ENCODE measurements at places on chromosomes 5 and 9.

DNA sequence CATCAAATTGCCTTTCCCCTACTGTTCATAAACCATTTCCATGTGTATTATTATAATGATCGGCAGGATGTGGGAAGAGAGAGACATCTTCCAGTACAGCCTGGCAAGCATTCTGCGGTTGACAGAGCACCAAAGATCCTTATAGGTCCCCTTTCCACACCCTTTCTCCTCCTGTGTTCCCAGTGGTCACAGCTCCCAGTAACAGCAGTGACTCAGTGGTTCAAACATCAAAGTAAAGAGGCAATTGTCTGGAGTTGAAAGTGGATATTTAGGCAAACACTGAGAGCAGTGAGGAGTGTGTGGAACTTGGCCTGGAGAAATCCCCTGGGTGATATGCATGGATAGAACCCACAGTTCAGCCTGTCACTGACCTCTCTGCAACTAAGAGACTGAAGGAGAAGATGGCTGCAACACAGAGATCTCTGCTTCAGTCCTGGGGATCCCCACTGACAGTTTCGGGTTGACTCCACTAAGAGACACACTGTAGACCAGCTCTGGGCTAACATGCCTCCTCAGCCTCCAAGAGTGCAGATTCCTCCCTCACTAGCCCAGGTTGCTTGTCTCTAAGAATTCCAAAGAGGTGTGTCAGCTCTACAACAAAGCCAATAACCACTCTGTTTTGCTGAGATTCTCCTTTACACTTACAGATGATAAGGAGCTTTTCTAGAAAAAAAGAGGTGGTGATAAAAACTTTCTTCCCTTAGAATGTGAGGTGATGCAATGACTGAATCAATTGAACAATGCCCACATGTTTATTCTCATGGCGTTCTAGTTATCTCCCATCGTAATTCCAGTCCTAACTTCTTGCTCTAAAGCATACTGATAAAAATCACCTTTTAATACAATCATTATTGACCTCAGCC, 94.4 kb upstream of the IL6ST start:
- no peak for DNase-seq

- DNase-seq, result no peak
Observed at GRCh38 chr9:109497226-109498153, 617 bp downstream of the PTPN3 start.

GRCh38 chr5:107295914-107296313, 374.8 kb downstream of the EFNA5 start:
- no peak for DNase-seq

DNA sequence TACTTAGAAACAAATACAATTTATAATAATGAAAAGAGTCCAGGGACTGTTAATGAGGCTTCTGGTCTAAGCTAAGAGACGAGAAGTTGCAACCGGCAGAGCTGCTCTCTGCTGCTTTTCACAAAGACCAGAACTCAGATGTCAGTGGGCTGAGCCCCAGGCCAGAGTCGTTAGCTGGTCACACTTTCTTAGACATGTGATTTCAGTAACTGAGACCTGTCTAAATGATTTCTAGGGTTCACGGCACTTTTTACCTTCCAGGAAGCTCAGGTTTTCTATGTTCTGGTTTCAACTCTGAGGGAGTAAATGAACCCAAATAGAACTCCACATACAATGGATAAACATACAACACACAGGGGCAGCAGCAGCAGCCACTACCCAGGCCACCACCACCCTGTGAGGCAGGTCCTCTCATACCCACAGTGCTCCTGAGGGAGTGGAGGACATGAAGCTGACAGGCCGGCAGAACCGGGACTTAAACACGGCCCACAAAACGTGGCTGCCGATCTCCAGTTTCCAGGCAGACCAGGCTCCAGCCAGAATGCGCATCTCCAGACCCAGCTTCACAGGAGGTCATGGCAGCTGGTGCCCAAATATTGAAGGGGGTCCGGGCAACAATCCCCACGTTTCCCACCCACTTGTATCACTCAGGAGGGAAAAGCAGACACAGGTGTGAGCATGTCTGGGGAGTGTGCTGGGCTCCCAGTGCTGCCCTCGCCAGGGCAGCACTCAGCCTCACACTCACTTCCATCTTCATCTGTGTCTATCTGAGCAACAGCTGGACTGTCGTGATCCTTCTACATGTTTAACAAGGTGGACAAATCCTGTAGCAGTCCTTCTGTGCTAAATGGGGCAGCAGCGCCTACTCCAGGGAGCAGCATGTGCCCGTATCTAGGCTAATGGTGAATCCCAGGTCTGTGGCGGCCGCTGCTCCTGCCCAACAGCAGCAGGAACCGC, 38.8 kb downstream of the IARS1 start:
- DNase-seq, result no peak

DNA sequence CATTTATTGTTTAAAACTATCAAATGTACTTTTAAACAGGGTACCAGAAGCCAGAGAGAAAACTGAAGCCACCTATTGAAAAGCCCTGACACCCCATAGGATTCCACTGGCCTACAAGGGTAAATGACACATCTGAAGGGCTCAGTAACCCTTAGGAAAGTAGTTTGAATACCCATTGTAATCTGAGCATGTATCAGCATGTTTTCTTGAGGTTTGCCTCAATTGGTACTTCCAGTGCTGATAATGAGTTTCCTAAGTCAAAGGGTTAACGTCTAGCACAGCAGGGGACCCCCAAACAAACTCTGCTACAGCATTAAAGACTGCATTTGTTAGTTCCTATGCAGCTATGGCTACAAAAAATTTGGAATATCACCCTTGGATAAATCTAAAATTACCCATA, 657.1 kb downstream of the NR2F1-AS1 start:
- no peak for DNase-seq

DNA sequence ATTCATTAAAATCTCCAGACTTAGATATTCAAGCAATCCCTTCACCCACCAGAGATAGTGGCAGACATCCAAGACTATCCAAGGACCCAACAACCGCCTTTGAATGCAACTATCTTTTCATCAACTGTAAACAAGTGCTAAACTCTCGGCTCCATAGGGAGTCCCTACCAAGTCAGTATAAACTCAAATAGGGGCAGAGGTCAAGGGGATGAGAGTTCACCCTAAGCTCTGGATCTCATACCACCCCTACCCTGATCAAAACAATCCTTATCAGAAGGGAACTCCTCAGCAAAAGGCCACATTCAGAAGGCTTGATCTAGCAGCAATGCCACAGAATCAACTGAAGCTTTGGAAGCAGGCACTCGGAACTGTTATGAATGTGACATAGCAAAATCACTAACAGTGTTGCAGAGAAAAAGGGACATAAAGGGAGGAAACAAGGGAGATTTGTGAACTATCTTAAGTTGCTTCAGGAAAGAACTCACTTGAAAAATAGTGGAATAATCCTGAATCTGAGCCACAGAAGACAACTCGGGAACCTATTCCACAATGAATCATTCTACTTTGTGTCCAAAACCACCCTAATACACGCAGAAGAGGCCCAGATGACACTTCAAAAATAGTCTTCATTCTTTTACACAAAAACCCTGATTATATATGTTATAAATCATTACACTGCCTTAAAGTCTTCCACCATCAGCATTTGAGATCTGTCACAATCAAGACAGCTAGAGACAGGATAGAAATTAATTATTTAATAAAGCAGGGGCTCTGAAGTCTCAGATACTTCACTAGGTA, 49.8 kb downstream of the NR6A1 start:
- no peak for DNase-seq

GRCh38 chr5:141735823-141736222, 53.8 kb upstream of the ARAP3 start:
- no peak for DNase-seq

DNA sequence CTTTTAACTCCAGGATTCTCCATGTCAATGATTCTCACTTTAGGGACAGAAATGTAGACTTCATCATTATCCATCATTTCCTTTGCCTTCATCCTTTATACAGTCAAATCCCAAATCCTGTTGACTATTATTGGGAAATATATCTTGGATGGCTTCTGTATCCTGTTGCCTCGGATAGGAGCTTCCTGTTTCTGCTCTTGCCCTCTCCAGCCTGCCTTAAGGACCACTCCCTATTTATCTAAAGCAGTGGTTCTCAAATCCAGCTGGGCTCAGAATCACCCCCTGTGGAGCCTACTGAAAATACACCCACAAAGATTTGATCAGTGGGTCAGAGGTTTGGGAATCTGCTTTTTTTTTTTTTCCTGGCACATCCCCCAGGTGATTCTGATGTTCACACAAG, 8.5 kb downstream of the AFAP1L1 start:
- no peak for DNase-seq

DNA sequence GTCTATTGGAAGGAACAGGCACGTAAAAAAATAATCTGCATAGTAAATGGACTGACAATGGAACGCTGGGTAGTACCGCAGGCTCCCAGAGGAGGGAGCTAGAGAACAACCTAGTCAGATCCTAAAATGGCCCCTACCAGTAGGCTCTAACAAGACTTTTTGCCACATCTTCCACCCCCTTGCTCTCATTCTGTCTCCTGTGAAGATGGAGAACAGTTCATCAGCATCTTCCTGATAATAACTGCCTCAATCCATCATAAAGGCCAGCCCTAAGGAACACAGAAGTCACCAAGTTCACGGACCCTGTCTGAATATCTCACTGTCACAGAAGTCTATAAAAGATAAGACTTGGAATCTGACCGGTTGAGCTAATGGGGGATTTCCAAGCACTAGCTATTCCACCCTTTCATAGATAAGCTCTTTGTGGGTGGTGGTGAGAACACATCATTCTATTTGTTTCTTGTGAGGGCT, 133.4 kb downstream of the SLC1A3 start:
- DNase-seq, result peak; percentile 75

- DNase-seq, result no peak
Observed at GRCh38 chr5:30523061-30523460, 670.4 kb upstream of the CDH6 start.

DNA sequence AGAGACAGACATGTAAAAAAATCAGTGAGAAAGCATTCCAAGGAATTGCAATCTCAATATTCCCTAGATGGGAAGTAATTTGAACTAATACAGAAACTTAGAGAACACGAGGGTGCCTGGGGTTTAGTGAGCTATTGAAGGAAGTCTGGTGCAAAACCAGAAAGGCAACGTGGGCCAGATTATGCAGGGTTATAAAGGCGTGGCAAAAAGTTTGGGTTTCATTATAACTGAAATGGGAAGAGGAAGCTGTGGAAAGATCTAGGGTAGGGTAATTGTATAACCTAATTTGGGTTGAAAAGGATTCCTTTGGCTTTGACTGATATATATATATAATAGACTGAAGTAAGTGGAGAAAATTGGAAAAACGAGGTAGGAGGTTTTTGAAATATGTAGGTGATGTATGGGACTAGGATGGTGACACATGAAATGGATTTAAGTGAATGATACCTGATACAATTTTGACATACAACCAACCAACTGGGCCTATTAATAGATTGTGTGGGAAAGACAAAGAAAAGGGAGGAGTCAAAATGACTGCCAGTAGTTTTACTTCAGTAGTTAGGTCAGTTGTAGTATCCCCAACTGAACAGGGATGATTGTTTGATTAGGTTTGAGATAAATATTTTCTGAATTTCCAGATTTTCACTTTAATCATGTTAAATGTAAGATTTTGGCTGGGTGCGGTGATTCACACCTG, 65.3 kb downstream of the FAM174A start:
- DNase-seq, result no peak

DNA sequence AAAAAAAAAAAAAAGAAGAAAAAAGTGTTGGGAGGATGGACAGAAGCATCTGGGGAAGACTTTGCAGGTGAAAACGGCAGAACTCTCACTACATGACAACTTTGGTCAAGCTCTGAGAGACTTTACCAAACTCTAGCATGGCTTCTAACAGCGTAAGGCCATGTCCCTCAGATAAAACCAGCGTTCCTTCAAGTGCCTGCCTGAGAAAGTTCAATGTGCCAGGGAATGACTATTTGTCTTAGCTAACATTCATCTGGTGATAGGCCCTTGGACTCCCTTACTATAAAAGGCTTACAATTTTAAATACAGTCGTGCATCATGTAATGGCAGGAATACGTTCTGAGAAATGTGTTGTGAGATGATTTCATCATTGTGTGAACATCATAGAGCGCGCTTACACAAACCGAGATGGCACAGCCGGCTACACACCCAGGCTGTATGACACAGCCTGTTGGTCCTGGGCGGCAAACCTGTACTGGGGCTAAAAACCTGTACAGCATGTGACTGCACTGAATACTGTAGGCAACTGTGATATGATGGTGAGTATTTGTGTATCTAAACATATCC, 14.9 kb upstream of the ZFP62 start:
- no peak for DNase-seq

DNA sequence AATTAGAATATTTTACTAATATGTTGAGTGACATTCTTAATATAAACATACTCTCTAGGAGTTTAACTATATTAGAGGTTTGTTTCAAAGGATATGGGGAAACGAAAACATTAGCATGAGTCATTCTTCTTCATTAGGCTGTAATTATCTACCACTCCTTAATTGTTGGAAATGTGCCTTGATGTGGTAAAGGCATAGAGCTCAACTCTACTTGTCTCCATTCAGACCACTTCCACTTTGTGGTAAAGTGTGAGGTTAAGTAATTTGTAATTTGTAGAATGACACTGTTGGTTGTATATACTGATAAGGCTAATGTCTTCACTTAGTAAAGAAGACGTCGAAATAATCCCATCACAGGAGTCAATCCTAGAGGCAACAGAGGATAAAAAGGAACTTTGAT, 58.1 kb downstream of the HAPLN1 start:
- no peak for DNase-seq

- no peak for DNase-seq
Observed at GRCh38 chr5:172903790-172904189, 55.4 kb upstream of the RPL26L1 start.

DNA sequence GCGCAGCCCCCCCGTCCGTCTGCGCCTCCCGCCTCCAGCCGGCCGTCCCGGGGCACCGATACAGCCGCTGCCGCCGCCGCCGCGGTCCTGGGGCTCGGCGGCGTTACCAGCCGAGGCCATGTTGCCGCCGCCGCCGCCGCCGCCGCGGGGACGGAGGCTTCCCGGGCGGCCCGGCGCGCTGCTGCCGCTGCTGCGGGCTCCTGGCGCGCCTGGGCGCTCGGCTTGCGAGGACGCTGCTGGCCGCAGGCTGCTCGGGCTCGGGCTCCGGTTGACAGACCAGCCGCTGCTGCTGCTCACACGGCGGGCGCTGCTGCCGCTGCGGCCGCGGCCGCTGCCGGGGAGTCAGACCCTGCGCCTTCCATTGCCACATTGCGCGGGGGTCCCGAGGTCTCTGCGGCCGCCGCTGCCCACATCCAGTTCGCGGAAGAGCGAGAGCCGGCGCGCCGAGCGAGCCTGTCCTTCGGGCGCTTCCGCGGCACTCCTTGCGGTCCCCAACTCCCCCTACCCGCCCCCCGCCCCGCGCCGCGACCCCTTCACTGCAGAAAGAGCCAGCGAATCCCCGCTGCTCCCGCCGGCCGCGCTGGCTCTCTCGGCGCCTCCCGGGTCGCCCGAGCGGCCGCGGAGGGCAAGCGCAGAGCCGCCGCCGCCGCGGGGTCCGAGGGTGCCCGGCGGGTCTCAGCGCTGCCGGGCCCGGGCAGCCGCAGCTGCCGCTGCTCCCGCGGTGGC, 8.4 kb downstream of the PTCH1 start:
- DNase-seq, result peak; percentile 73

GRCh38 chr5:138466900-138467710, 1.8 kb downstream of the EGR1 start:
- DNase-seq, result peak; percentile 68

Measured in upper lobe of right lung (tissue), 1 donor.